ENCODE measurements at places on chromosomes 1 and 21.

GRCh38 chr1:224506141-224506814 lies 71.7 kb upstream of the WDR26 start:
- DNase-seq: no peak

- no peak for DNase-seq
These were observed 88.9 kb downstream of the PROX1 start for GRCh38 chr1:214076708-214077065.

- no peak for DNase-seq
These were observed 25.5 kb downstream of the CDC14A start for GRCh38 chr1:100377590-100378361.

GRCh38 chr1:36322041-36322785 lies 1.2 kb downstream of the EVA1B start:
- no peak for DNase-seq

GRCh38 chr1:8165595-8166360 lies 139.7 kb upstream of the ERRFI1 start:
- DNase-seq: no peak

- no peak for DNase-seq
These were observed 2.9 kb downstream of the MXRA8 start for GRCh38 chr1:1355416-1355815.

- DNase-seq: no peak
These were observed 486.9 kb upstream of the USP24 start for GRCh38 chr1:55702064-55702463.

- peak; percentile 46 for DNase-seq
These were observed 57.8 kb upstream of the RAVER2 start for GRCh38 chr1:64686828-64687724.

DNA sequence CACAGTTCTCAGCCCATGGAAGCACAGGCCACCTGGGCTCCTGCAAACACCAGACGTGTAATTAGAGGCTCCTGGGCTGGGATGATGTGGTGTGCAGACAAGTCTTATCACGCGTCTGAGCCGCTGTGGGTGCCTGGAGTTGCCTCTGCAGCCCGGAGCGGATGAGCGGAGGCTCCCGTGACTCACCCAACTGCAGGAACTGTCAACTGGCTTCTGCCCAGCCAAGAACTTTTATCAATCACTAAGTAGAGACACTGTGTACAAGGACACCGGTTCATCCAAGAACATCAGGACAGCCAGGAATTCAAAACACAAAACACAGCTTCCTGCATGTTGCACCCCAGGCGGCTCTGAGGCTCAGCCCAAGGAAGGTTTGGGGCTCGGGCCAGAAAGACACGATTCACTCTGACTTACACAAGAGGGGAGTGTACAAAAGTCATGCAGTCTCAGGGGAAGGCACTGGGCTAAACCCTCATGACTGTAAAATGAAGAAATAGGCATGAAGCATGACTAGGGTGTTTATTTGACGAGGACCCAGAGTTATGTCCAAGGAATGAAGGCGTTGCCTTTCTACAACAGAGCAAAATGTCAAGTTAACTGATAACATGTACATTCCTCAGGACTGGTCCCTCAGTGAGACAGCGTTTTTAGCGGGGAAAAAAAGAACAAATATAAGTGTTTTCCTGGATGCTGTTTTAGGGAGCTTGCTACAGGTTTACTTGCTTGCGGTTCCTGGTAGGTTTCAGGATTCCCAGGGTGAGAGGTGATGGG lies 21.1 kb downstream of the ERRFI1 start:
- DNase-seq: no peak

- DNase-seq: no peak
These were observed 116.2 kb downstream of the TGFB2 start for GRCh38 chr1:218461351-218461750.

DNA sequence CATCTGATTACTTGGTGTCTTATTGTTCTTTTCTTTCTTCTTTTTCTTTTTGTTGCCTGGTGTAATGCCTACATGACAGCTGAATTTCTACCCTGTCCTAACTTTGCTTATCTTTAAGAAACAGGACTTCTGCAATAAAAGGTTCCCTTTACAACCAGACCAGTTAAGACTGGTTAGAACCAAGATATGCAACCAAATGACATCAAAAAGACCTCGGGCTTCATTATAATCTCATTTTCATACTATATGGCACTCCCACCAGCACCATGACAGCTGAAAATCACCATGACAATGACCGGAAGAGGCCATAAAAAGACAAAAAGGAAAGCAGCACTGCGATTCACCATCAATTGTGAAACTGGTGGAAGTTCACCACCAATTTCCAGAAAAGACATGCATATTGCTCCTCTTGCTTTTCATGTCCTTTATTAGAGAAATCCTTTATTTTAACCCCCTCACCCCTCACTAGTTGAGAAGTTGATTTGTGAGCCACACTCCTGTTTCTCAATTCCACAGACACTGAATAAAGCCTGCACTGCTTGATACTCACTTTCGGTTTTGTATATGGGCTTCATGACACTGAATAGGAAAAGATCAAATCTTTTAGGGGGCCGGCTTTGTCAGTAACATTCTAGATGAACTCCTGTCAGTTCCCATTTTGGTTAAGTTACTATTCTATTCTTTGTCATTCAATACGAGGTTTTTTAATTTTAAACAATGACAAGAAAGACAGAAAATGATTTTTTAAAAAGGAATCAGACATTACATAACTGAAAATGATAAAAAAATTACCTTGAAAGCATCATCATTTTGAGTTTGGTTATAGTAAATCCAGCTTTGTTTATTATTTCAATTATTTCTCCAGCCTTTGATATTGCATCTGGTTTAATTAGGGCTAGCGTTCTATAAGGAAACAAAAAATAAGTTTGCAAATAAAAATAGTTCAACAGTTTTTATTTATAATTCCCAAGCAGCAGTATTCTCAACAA lies 58.1 kb downstream of the NME7 start:
- peak; percentile 15 for DNase-seq

DNA sequence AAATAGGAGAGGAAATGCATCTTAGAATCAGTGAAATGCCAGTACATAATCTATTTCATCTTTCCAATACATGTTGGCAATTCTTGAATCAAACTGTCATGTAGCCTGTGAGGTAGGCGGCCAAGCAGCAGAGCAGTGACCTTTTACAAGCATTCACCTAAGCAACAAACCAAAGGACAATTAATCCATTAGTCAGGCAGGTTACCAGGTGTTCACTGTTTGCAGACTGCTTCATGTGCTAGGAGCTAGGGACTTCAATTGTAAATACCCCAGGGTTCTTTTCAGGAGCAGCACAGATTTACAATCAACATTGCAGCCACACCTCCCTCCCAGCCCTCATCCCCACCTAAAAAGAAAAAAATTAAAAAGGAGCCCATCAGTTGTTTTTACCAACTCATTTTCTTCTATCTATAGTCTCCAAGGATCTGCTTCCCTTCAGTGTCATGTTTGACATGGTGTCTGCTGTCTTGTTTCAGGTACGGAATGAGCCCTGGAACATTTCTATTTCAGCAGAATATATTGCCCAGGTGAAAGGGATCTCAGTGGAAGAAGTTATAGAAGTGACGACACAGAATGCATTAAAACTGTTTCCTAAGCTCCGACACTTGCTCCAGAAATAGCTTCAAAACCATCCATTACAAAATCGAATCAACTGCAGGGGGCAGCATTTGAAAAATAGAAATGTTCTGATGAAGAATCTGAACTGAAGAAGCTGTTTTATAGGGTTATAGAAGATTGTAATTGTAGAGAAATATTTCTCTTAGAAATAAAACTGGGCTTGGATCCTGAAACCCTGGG lies 23.0 kb downstream of the TATDN3 start:
- DNase-seq: peak; percentile 8

GRCh38 chr1:198741744-198742143 lies 102.9 kb downstream of the PTPRC start:
- no peak for DNase-seq

- no peak for DNase-seq
These were observed 1583.3 kb downstream of the MRPL39 start for GRCh38 chr21:24023936-24024335.

- DNase-seq: no peak
These were observed 65.7 kb downstream of the NENF start for GRCh38 chr1:212498283-212499040.

GRCh38 chr21:41011951-41012366 lies 156.0 kb upstream of the BACE2 start:
- no peak for DNase-seq

DNA sequence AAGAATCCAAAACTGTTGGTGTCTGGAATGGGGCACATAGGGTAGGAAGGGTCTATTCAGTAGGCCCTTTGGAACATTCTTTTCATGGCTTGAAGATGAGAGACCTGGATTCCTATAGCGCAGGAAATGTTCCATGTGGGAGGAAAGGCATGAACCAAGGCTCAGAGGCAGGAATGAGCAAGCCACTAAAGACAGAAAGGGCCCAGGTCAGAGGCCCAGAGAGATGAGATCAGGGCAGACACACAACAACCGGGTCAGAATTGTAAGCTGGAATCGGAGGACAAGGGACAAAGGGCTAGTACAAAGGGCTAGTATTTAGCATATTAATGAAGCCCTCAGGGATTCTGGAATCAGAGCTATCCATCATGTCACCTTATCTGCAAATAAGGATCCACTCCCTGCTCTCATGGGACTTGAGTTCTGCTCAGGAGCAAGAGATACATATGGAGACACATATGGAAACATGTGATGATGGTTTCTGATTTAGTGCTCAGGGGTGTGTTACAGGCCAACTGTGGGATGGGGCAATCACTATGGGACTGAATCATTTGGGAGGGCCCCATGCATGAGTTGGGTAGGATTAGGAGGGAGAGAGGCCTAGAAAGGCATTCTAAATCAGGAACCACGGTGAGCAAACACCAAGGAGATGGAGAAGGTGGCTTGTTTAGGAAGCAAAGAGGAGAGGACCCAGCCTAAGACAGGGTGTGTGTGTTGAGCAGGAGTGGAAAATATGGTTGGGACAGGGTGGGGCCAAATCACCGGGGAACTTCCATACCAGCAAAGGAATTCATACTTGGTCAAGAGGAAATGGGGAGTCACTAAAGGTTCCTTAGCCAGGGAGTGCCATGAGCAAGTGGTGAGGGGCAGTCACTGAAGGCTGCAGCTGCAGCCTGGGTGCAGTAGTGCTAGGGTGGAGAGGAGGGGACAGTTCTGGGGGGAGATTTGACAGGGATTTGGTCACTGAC lies 8.6 kb downstream of the NECTIN4 start:
- no peak for DNase-seq

DNA sequence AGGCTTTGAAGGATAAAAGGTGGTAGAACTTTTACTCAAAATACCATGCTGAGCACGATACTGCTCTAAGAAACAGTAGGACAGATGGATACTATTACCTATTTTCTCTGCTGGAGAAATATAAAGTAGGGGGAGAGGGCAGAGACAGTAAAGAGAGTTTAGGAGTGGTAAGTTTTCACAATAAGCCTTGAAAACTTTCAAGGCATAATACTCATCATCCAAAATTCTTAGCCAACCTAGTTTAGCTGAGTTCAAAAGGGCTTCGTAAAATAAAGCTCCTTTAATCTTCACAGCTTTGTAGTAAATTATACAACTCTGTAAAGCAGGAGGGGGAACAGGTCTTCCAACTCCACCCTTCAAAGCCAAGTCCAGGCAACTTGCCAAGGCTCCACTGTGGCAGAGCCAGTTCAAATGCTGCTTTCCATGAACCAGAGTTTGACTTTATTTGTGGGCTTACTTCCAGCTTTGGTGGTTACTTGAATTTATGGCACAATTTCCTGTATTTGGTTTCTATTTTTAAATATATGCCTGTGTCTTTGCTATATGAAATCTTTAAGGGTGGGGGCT lies 15.5 kb downstream of the TEX38 start:
- DNase-seq: no peak

DNA sequence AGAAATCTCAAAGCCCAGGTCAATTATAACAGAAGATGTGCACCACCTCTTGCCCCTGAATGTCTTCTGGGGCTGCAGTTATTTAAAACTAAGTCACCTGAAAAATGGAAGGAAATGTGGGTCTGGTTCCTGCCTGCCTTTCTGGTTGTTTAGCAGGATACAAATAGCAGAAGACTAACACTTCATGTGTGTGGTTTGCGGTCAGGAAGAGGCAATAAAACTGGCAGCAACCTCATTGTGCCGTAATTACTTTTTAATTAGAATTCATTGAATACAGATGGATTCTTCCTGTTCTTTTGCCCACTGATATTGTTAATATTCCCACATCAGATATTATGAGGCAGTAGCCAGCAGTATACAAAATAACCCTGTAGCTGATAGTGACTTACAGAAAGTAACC lies 345.7 kb downstream of the ZNF326 start:
- no peak for DNase-seq

DNA sequence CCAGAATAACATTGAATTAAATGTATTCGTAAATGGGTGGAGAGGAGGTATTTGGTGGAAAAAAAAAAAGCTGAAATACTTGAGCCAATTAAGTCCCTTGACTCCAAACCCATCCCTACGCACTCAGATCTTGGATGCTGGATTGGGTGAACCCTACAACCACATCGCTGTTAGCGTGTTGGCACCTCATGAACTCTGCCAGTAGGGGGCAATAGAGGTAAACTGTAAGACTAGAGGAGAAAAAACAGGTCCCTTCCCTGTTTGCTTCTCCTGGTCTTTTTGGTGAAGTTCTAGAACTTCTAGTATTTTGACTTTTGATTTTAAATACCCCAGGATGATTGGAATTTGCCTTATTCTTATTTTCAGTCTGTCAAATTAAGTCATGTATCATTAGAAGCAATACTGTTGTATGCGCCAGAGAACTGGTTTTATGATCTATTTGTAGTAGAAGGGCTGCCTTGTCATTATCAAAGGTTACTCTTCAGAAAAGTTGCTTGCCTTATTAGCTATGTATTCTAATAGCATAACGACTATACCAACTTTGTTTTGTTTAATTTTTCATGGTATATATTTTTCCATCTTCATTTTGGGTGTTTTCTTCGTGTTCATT lies 1.9 kb upstream of the OR13G1 start:
- peak; percentile 23 for DNase-seq

DNA sequence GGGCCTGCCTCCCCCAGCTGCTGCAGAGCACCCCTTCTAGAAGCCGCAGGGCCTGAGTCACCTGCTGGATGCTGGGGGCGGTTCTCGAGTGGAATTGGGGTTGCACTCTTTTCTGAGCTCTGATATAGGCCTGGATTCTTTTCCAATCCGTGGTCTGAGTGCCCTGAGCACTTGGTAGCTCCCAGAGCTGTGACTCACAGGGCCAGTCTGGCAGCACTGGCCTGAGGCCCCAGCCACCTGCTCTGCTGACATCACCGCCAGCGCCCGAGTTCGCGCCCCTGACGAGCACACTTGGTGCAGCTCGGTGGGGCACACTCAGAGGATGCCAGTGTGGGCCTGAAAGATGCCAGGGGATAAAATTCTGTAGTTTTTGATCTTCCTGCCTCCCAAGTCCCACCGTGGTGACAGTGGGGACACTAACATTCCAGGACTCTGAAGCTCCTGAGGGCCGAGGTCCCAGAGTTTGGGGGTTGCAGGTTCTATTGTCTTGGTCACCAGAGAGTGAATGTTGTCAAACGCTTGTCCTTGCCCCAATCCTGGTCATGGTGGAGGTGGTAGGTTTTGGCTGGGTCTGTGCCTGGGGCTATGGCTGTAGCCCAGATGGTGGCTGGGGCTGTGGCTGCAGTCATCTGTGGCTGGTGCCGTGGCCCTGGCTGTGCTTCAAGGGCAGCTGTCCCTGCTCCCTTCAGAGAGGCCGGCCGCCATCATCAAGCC lies 74.6 kb downstream of the OBSCN start:
- no peak for DNase-seq

- no peak for DNase-seq
These were observed 3.0 kb upstream of the FOXD3 start for GRCh38 chr1:63319046-63320021.
